ENCODE measurements at places on chromosomes 6 and 20.

- no peak for ATAC-seq
These were observed 215.7 kb downstream of the SYNDIG1 start for GRCh38 chr20:24684956-24685691.

DNA sequence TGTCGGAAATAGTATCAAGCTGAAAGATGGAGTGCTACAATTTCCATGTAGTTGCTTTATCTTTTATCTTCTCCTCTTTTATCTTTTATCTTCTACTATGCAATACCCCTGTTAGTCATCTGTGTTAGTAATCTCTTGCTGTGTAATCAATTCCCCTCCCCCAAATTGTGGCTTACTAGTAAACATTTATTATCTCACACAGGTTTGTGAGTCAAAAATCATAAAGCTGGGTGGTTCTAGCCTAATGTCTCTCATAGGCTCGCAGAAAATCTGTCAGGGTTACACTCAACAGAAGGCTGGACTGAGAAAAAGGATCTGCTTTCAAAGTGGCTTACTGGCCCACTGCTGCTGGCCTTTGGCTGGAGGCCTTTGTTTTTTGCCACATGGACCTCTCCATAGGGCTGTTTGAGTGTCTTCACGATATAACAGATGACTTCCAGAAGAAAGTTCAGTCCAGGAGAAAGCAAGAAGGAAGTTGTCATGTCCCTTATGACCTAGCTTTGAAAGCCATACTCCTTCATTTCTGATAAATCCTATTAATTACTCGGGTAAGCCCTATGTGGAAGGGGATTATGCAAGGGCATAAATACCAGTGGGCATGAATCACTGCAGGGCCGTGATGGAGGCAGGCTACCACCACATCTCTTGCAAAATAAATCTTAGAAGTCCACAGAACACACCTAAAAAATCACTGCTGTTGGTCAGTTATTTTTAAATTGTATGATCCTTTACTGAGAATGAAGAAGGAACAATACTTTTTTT is 24.5 kb upstream of the PTCHD4 start:
- ATAC-seq = no peak

DNA sequence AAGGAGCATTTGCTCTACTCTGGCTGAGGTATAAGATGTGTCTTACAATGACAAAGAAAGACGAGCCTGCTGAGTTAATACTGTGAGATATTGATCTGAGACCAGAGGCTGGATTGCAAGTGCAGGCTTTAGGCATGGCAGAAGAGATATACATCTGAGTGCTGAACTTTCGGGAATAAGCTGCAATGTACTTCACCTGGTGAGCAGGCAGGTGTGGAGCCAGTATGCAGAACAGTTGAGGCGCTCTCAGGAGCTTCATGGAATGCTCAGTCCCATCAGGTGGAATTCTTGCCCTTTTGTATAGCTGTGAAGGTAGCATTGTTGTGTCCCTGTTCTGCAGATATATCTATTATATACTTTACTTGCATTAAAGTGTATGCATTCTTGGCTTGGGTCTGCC is 179.3 kb upstream of the RIMS1 start:
- ATAC-seq = no peak

GRCh38 chr6:62528894-62529526 is 243.0 kb upstream of the KHDRBS2 start:
- no peak for ATAC-seq

GRCh38 chr6:149220882-149221773 is 96.4 kb upstream of the TAB2 start:
- ATAC-seq = no peak

- ATAC-seq = no peak
These were observed 47.8 kb upstream of the PLCG1 start for GRCh38 chr20:41089555-41089954.

DNA sequence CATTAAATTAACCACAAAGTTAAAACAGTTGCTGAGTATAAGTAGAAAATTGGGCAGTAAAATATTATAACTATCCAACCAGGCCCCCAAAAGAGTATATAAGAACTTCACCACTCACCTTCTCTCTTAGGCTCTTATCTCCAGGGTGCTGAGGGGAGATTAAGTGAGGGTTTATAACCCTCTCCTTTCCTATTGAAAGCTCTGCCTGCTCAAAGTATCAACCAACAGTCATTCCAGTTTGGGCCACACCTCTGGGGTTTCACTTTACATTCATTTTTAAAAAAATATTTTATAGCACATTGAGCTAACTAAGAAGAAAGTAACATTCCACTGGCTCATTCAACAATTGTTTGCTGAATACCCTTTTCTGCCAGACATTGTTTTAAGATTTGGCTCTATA is 22.1 kb downstream of the GSTA4 start:
- no peak for ATAC-seq

DNA sequence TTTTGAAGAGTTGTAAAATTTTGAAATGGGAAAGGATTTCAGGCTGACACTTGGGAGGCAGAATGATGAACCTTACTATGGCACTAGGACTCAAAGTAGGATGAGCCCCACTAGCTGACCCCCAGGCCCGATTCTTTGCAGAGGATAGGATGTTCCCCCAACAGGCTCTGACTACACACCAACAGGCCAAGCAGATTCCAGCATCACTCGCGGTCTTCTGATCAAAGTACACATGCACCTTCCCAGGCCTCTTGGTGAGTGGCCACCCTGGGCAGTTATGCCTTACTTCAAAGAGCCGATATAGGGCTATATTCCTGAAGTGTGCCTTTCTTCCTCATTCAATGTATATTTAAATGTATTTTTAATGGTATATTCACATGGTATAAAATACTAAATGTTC is 117.6 kb upstream of the TMEM181 start:
- no peak for ATAC-seq

DNA sequence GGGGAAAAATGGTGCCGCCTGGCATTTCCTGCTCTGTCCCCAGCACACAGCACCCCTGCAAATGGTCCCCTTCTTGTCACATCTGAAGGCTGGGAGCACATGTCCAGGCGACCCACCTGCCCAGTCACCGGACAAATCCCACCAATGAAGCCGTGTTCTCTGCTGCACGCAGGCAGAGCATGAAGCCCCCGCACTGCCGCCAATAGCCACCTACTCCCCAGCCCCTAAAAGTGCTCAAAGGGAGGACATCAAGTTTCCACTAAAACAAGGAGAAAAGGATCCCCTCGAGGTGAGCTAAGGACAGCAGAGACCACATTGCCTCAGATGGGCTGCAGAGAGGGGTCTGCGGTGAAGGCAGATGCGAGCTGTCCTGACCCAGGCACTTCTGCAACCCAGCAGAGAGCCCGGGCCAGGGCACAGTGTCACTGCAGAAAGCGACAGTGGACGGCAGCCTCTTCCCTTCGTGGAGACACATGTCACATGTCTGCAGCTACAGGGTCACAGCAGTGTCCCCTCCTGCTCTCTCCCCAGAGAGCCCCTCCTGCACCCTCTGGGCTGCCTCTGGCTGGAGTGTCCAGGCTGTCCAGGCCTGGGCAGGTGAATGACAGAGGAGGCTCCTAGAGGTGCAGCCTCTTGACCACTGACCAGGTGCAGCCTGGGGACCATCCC is 221.5 kb downstream of the PREX1 start:
- no peak for ATAC-seq

DNA sequence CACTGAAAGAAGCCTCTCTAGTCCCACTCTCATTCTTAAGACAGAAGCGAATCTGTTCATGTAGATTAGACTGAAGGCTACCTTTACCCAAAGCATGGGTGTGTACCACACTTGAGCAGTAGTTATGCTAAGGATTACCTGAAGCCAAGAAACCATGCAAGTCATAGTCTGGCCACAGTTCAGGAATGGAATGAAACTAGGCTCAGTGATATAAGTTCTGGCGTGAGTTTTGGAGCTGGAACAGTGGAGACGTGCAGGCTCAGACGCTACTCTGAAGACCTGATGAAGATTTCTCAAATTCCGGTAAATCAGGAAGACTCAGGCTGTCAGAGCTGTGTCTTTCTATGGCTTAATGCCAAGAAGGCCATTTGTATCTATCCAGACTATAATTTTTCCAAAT is 219.9 kb downstream of the HDGFL1 start:
- no peak for ATAC-seq

GRCh38 chr6:47238456-47238995 is 71.2 kb downstream of the TNFRSF21 start:
- ATAC-seq = no peak
